ENCODE measurements at places on chromosomes 3 and 15.

GRCh38 chr15:94673801-94674200 lies 442.4 kb downstream of the MCTP2 start:
- no peak for DNase-seq
- H3K36me3 ChIP-seq = no peaks in the 10 kb centered on the region
- no peak overlapping the region for H3K27ac ChIP-seq

DNA sequence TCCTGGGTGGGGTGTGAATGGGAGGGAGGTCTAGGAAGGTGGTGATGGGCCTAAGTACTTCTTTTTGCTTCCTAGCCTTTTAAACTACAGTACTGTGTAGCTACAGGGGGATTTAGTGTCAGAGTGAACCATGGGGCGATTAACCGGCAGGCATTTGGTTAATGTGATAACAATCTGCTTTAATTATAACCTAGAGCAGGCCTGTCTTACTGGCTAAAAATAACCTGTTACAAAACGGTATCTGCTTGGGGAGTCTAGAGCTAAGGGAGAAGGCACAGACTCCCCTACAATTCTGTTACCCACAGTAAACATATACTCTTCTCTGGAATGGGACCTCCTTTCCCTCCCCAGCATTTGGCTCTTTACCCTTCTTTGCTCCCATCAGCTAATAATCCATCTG lies 85.4 kb downstream of the RBPMS2 start:
- no peak overlapping the region for H3K4me3 ChIP-seq
- H3K27ac ChIP-seq = no peak overlapping the region
- peaks cover 6% of the 10 kb centered on the region for H3K36me3 ChIP-seq
- peaks cover 30% of the 10 kb centered on the region for H3K4me1 ChIP-seq

- peak overlapping the region; percentile 69 for H3K27ac ChIP-seq
- peaks cover 28% of the 10 kb centered on the region for H3K4me1 ChIP-seq
- H3K27me3 ChIP-seq = no peaks in the 10 kb centered on the region
- peaks cover 10% of the 10 kb centered on the region for H3K36me3 ChIP-seq
These were observed 117.5 kb upstream of the CRBN start for GRCh38 chr3:3296979-3297381.

DNA sequence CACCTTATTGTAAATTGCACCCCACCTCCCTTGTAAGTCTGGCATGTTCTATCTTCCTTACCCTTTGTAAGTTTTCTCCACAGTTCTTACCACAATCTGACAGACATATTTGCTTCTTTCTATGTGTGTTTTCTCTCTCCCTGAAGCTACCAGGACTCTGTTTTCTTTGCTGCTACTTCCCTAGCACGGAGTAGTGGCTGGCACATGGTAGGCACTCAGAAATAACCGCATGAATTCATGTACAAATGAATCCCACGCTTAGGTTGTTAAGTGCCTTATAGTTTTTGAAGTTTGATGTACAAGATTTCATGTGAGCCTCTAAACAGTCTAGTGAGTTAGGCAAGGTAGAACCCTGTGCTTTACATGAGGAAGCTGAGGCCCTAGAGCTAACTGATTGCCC lies 178.4 kb upstream of the CTDSPL start:
- no peaks in the 10 kb centered on the region for H3K27me3 ChIP-seq
- H3K4me1 ChIP-seq = no peaks in the 10 kb centered on the region
- H3K36me3 ChIP-seq = no peaks in the 10 kb centered on the region
- DNase-seq = no peak

DNA sequence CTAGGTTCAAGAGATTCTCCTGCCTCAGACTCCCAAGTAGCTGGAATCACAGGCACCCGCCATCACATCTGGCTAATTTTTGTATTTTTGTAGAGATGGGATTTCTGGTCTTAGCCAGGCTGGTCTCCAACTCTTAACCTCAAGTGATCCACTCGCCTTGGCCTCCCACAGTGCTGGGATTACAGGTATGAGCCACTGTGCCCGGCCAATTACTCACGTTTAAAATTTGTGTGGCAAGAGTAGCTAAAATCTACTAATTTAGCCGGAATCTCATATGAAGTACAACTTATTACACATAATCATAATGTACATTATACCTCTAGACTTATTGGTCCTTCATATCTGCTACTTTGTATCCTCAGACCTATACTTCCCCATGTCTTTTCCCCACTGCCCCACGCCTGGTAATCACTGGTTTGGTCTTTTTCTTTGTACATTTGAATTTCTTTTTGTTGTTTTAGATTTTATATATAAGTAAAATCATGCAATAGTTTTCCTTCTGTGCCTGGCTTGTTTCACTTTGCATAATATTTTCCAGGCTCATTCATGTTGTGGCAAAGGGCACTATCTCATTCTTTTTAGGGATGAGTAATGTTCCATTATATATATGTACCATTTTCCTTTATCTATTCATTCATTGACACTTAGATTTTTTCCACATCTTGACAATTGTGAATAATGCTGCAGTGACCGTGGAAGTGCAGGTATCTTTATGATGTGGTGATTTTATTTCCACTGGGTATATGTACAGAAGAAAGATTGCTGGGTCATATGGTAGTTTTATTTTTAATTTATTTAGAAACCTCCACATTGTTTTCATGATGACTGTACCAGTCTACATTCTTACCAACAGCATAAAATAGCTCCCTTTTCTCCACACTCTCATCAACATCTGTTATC lies 605.0 kb upstream of the CBLB start:
- H3K4me1 ChIP-seq = peaks cover 30% of the 10 kb centered on the region
- DNase-seq = peak; percentile 26
- H3K4me3 ChIP-seq = peak overlapping the region; percentile 20
- H3K36me3 ChIP-seq = peaks cover 23% of the 10 kb centered on the region

GRCh38 chr15:98143116-98143515 lies 182.6 kb downstream of the ARRDC4 start:
- no peak overlapping the region for H3K4me3 ChIP-seq
- peaks cover 9% of the 10 kb centered on the region for H3K27me3 ChIP-seq
- no peaks in the 10 kb centered on the region for H3K4me1 ChIP-seq
- H3K27ac ChIP-seq = no peak overlapping the region
- H3K36me3 ChIP-seq = no peaks in the 10 kb centered on the region

- no peak overlapping the region for H3K27ac ChIP-seq
- no peaks in the 10 kb centered on the region for H3K4me1 ChIP-seq
- H3K27me3 ChIP-seq = no peaks in the 10 kb centered on the region
- no peak for DNase-seq
These were observed 247.1 kb upstream of the CDIN1 start for GRCh38 chr15:36332301-36332700.

- no peaks in the 10 kb centered on the region for H3K4me1 ChIP-seq
- no peaks in the 10 kb centered on the region for H3K36me3 ChIP-seq
- no peak for DNase-seq
- H3K27ac ChIP-seq = no peak overlapping the region
- H3K27me3 ChIP-seq = peaks cover 6% of the 10 kb centered on the region
These were observed 19.2 kb downstream of the CPA3 start for GRCh38 chr3:148884261-148884660.

GRCh38 chr3:184741259-184741556 lies 29.3 kb upstream of the MAGEF1 start:
- no peak overlapping the region for H3K4me3 ChIP-seq
- no peaks in the 10 kb centered on the region for H3K36me3 ChIP-seq
- no peak for DNase-seq
- peaks cover 7% of the 10 kb centered on the region for H3K27me3 ChIP-seq
- peaks cover 16% of the 10 kb centered on the region for H3K4me1 ChIP-seq

- H3K4me1 ChIP-seq = no peaks in the 10 kb centered on the region
- H3K36me3 ChIP-seq = peaks cover 6% of the 10 kb centered on the region
- no peak overlapping the region for H3K27ac ChIP-seq
- no peaks in the 10 kb centered on the region for H3K27me3 ChIP-seq
- DNase-seq = no peak
These were observed 260.0 kb downstream of the SI start for GRCh38 chr3:164818318-164818717.

GRCh38 chr3:62727536-62727935 lies 147.7 kb downstream of the CADPS start:
- no peak overlapping the region for H3K4me3 ChIP-seq
- DNase-seq = no peak
- no peaks in the 10 kb centered on the region for H3K36me3 ChIP-seq
- H3K27me3 ChIP-seq = no peaks in the 10 kb centered on the region
- H3K27ac ChIP-seq = no peak overlapping the region

DNA sequence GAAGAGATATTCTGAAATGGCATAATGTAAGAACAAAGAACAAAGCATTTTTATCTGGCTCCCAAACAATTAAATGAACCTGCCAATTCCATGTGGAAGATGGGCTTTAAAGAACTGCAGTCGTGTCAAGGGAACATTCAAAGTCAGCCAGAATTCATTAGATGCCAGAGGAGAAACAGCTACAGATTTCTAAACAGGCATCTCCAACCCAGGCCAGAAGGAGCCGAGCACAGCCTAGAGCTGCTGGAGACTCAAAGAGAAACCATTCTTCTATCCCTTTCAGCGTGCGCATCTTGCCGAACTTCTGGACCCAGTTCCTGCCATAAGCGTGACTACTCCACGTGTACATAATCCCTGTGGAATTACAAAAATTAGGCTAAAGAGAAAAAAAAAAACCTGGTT lies 60.4 kb downstream of the MB21D2 start:
- peaks cover 29% of the 10 kb centered on the region for H3K27me3 ChIP-seq
- no peaks in the 10 kb centered on the region for H3K36me3 ChIP-seq
- H3K4me1 ChIP-seq = peaks cover 46% of the 10 kb centered on the region
- no peak overlapping the region for H3K27ac ChIP-seq
- no peak for DNase-seq
- no peak overlapping the region for H3K4me3 ChIP-seq

DNA sequence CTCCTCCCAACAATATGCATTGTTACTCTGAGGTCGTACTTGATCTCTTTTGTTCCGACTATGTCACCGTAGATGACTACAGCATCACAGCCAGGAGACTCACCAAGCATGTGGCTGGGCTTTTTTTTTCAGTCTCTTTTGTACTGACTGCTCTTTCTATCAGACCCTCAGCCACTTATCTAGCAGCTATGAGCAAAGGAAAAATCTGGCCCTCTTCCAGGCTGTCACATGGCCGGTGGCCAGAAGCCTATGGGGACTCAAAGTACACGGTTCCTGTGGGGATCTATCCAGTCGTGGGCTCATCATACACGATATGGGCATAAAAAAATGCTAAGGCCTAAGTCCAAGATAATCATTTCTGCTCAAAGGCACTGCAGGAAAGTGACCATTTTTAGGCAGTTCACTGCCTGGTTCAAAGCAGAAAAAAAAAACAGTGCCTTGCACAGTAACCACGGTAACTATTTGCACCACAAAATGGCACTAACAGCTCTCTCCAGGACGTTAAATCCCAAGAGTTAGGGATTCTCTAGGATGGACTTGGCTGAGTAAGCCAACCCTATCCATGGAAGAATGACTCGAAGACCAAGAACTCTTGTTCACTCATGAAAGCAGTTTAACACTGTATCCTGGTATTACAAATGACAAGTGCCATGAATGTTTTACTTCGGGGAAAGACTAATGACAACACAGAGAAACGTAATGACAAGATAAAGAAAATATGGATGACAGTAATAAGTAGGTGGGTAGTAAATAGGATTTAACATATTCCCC lies 50.3 kb downstream of the SHQ1 start:
- H3K4me1 ChIP-seq = peaks cover 26% of the 10 kb centered on the region
- H3K27me3 ChIP-seq = no peaks in the 10 kb centered on the region
- H3K27ac ChIP-seq = no peak overlapping the region
- no peak overlapping the region for H3K4me3 ChIP-seq
- no peak for DNase-seq
- H3K36me3 ChIP-seq = peaks cover 13% of the 10 kb centered on the region

GRCh38 chr3:87426918-87427317 lies 150.5 kb upstream of the POU1F1 start:
- no peak for DNase-seq
- H3K27me3 ChIP-seq = no peaks in the 10 kb centered on the region
- H3K36me3 ChIP-seq = no peaks in the 10 kb centered on the region
- no peak overlapping the region for H3K27ac ChIP-seq
- H3K4me3 ChIP-seq = no peak overlapping the region

DNA sequence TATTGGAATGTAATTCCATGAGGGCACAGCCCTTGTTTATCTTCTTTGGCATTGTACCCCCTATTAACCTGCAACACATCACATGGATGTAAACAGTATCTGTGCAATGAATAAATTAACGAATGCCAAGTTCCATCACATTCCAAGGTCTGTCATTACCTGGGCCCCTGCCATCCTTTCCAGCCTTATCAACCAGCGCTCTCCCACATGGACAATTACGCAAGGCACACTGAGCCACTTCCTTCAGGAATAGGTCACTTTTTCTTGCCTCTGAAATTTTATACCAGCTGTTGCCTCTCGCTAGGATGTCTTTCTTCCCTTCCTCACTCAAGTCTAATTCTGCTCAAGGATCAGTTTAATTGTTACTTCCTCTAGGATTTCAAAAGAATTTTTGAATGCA lies 1051.8 kb upstream of the CFAP20DC start:
- no peaks in the 10 kb centered on the region for H3K27me3 ChIP-seq
- no peak for DNase-seq
- H3K4me1 ChIP-seq = peaks cover 39% of the 10 kb centered on the region
- no peak overlapping the region for H3K4me3 ChIP-seq

- H3K4me3 ChIP-seq = no peak overlapping the region
- H3K4me1 ChIP-seq = peaks cover 19% of the 10 kb centered on the region
- no peak for DNase-seq
- no peak overlapping the region for H3K27ac ChIP-seq
These were observed 64.3 kb downstream of the CASR start for GRCh38 chr3:122247825-122248185.

DNA sequence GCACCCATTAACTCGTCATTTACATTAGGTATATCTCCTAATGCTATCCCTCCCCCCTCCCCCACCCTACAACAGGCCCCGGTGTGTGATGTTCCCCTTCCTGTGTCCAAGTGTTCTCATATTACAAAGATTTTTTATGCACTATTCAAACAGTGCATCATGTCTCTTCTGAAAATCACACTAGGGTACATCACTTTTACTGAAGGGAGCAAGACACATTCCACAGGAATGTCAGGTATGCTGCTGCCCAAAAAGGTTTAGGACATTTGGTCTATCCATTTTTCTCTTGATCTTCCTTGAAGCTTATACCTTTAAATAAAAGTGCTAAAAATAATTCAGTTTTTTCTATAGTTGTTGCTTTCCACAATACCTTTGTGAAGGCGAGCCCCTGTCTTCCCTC lies 9.2 kb upstream of the EPHA3 start:
- no peaks in the 10 kb centered on the region for H3K4me1 ChIP-seq
- H3K36me3 ChIP-seq = no peaks in the 10 kb centered on the region
- DNase-seq = no peak
- no peak overlapping the region for H3K27ac ChIP-seq

- DNase-seq = peak; percentile 83
- peaks cover 17% of the 10 kb centered on the region for H3K27me3 ChIP-seq
- H3K4me1 ChIP-seq = peaks cover 44% of the 10 kb centered on the region
- peak within 1 kb of the TSS; percentile 95 for H3K27ac ChIP-seq
These were observed at the start of gene NR1D2 for GRCh38 chr3:23944861-23945662. TSS of gene NR1D2 (plus strand) at chr3:23945286. CDS start at chr3:23945579, 293 bp downstream.

GRCh38 chr3:8595695-8596115 lies 48.9 kb downstream of the SSUH2 start:
- H3K27me3 ChIP-seq = no peaks in the 10 kb centered on the region
- DNase-seq = no peak
- H3K27ac ChIP-seq = no peak overlapping the region
- H3K4me3 ChIP-seq = no peak overlapping the region
- H3K4me1 ChIP-seq = no peaks in the 10 kb centered on the region

- peaks cover 8% of the 10 kb centered on the region for H3K27me3 ChIP-seq
- H3K4me1 ChIP-seq = peaks cover 33% of the 10 kb centered on the region
- H3K4me3 ChIP-seq = peak within 1 kb of the TSS; percentile 87
- no peaks in the 10 kb centered on the region for H3K36me3 ChIP-seq
- no peak within 1 kb of the TSS for H3K27ac ChIP-seq
These were observed at the start of gene SNX33 for GRCh38 chr15:75647370-75648155. TSS of gene SNX33 (plus strand) at chr15:75647912. CDS start at chr15:75649103, 1,191 bp downstream.
